ENCODE measurements at places on chromosomes 4 and X. TPM values are rescaled to one million over a fixed set of nuclear protein-coding genes. Genes with fewer than 3 reads are reported as not detected.

- no peak for DNase-seq
- no peaks in the 10 kb centered on the region for H3K27me3 ChIP-seq
- H3K27ac ChIP-seq: peak overlapping the region; percentile 58
- H3K4me3 ChIP-seq: no peak overlapping the region
- H3K36me3 ChIP-seq: peaks cover 17% of the 10 kb centered on the region
Measured at GRCh38 chr4:39970671-39971640, 6.8 kb downstream of the PDS5A start.

GRCh38 chr4:156749426-156750403, 221.9 kb downstream of the PDGFC start:
- no peak overlapping the region for H3K27ac ChIP-seq
- H3K27me3 ChIP-seq: no peaks in the 10 kb centered on the region
- H3K4me3 ChIP-seq: no peak overlapping the region
- DNase-seq: no peak
- H3K36me3 ChIP-seq: no peaks in the 10 kb centered on the region
- peaks cover 8% of the 10 kb centered on the region for H3K4me1 ChIP-seq

- no peak overlapping the region for H3K27ac ChIP-seq
- DNase-seq: no peak
- no peaks in the 10 kb centered on the region for H3K36me3 ChIP-seq
- peaks cover 1% of the 10 kb centered on the region for H3K4me1 ChIP-seq
- no peaks in the 10 kb centered on the region for H3K27me3 ChIP-seq
Measured at GRCh38 chr4:78634011-78634664, 82.6 kb downstream of the ANXA3 start.

DNA sequence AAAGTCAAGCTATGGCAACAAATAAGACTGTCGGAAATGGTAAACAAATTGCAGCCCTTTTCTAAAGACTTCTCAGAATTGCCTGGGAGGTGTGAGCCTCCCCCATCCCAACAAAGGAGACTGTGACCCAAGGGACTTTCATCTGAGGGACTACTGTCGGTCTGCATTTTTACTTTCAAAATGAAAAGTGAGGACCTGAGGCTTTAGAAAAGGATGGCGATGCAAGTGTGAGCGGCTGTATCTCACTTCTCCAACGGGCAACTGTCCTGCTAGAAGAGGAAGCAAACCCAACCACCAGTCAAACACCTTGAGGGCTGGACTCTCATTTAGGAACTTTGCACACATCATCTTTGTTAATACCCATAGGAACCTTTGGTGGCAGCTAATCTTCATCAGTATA, 62.6 kb upstream of the CLNK start:
- no peak overlapping the region for H3K27ac ChIP-seq
- no peak overlapping the region for H3K4me3 ChIP-seq
- no peaks in the 10 kb centered on the region for H3K4me1 ChIP-seq
- no peak for DNase-seq
- no peaks in the 10 kb centered on the region for H3K36me3 ChIP-seq

DNA sequence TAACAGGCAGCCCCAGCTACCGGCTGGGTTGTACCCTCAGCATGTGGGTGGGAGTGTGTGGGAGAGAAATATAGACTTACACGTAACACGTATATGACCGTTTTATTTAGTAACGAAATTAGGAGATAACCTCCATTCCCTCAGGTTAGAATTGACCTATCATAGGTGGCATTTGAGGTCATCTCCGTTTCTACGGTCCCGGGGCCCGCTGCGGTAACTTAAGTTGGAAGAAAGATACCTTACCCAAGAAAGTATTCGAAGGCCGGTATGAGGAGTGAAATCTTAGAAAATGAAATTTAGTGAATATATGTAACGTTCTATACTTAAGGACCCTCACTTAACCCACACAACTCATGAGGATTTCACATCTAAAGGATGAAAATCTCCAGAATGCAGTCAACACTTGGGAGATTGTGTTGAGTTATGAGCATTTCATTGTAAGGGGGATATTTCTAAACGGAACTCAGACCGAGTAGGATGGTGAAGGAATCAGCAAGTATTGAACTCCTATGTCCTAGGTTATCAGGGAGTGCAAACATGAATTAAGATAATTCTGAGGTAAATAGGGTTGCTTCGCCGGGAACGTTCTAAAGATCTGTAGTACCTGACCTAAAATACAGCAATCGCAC, 891 bp downstream of the CISD2 start:
- H3K4me3 ChIP-seq: peak overlapping the region; percentile 95
- peaks cover 25% of the 10 kb centered on the region for H3K36me3 ChIP-seq
- peaks cover 44% of the 10 kb centered on the region for H3K4me1 ChIP-seq

GRCh38 chr4:61406677-61407076, 206.6 kb downstream of the ADGRL3 start:
- no peak overlapping the region for H3K4me3 ChIP-seq
- DNase-seq: no peak
- H3K27ac ChIP-seq: no peak overlapping the region
- no peaks in the 10 kb centered on the region for H3K27me3 ChIP-seq
- peaks cover 2% of the 10 kb centered on the region for H3K36me3 ChIP-seq

DNA sequence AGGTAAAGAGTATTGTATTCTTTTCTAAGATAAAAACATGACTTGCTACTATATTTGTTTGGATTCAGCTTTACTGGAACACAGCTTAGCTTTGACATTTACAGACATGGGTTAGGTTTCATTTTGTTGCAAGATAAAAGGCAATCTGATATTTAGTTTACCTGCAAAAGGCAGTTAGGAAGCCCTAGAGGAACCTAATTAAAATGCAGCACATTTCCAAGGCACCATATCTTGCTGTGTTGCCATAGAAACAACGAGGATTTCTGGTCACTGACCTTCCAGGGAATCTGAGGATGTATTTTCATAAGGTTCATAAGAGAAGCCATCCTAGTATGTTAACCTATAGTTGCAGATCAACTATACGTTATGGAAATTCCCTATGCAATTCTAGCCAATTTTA, 116.0 kb downstream of the SNCA start:
- H3K27me3 ChIP-seq: no peaks in the 10 kb centered on the region
- H3K27ac ChIP-seq: no peak overlapping the region
- no peak for DNase-seq
- H3K36me3 ChIP-seq: peaks cover 7% of the 10 kb centered on the region
- H3K4me3 ChIP-seq: no peak overlapping the region
- H3K4me1 ChIP-seq: peaks cover 9% of the 10 kb centered on the region

MAGEA12 gene
- total RNA-seq: not detected

GRCh38 chr4:75058486-75058885, 125.6 kb downstream of the PARM1 start:
- H3K36me3 ChIP-seq: no peaks in the 10 kb centered on the region
- no peak for DNase-seq
- no peak overlapping the region for H3K27ac ChIP-seq

DNA sequence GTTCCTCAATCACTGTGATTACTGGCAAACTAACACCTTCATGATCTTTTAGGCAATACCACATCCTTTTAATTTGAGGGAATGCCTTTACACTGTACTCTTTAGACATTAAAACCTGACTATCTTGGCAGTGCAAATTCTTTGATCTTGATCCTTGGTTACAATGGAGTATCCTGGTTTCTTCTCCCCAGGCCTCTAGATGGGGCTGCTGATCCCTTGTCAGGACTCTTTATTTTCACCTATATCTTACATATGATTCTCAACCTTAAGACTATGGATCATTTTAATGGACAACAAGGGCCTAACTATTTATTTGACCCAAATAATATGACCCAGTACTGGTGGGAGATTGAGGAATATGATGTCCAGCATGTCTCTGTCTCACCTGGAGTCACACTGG, 1005.5 kb upstream of the INTU start:
- no peaks in the 10 kb centered on the region for H3K4me1 ChIP-seq
- no peak overlapping the region for H3K4me3 ChIP-seq
- DNase-seq: no peak

DNA sequence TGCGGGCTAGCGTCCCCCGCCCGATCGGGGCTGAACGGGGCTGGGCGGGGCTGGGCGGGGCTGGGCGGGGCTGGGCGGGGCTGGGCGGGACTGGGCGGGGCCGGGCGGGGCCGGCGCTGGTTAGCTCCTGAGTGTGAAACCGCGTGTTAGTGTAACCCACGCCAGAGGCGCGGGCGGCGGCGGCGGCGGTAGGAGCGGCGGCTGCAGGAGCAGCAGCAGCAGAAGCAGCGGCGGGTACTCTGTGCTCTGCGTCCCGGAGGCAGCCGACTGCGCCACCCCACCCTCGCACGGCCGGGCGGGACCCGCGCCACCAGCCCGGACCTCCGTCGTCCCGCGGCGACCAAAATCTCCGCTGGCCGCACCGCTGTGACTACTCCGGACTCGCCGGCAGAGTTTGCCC, 128.1 kb downstream of the LAS1L start:
- no peak overlapping the region for H3K27ac ChIP-seq
- H3K4me1 ChIP-seq: no peaks in the 10 kb centered on the region
- H3K36me3 ChIP-seq: peaks cover 15% of the 10 kb centered on the region
- H3K27me3 ChIP-seq: no peaks in the 10 kb centered on the region

GIMD1 gene
- not detected for total RNA-seq

ARAP2 gene
- 0.93 TPM for total RNA-seq

GRCh38 chrX:45619290-45619689, 418.6 kb upstream of the DIPK2B start:
- H3K4me3 ChIP-seq: no peak overlapping the region
- H3K27ac ChIP-seq: no peak overlapping the region

NCBP2L gene
- not detected for total RNA-seq

MAGEA8 gene
- total RNA-seq: not detected

RADX gene
- total RNA-seq: 17.4 TPM

- H3K36me3 ChIP-seq: no peaks in the 10 kb centered on the region
- H3K27ac ChIP-seq: no peak overlapping the region
- no peak for DNase-seq
- H3K4me3 ChIP-seq: no peak overlapping the region
Measured at GRCh38 chr4:179145746-179146525, 1703.7 kb upstream of the AGA start.

FAAH2 gene
- total RNA-seq: 0.52 TPM

DNA sequence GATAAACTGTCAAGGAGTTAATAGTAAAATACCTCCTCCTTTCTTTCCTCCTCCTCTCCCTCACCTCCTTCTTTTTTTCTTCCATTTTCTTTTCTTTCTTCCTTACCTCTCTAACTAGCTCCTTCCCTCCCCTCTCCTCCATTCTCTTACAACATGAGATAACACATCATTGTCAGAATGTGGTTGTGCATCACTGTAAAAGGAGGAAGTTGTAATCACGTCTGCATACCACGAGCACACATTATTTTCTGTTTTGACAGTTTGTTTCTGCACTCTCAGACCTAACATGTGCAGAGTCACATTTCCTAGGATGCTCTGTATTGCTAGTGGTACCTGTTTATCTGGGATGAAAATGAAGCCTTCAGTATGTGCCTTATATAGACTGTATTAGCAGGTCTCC, 9.1 kb downstream of the SLIT2 start:
- H3K4me3 ChIP-seq: no peak overlapping the region
- no peak for DNase-seq
- H3K27me3 ChIP-seq: peaks cover 15% of the 10 kb centered on the region
- no peak overlapping the region for H3K27ac ChIP-seq

- H3K4me3 ChIP-seq: no peak overlapping the region
- H3K4me1 ChIP-seq: peaks cover 5% of the 10 kb centered on the region
- DNase-seq: no peak
- no peak overlapping the region for H3K27ac ChIP-seq
- H3K36me3 ChIP-seq: no peaks in the 10 kb centered on the region
Measured at GRCh38 chr4:10589799-10590198, 94.8 kb downstream of the CLNK start.

DNA sequence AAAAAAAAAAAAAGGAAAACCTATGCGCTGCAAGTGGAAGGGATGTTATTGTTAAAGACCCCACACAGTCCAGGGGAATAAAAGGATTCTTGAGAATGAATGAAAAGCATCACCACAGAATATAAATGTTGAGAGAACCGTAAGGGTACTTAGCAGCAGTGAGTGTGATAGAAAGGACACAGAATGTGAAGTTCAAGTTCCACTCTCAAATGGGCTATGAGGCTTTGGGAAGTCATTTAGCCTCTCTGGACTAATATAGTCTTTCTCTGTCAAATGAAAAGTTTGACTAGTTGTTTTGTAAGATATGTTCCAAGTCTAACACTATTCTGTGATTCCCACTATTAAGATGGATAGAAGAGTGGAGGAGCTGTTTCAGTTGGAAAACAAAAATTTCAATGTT, 35.8 kb upstream of the MAML3 start:
- no peaks in the 10 kb centered on the region for H3K27me3 ChIP-seq
- no peak overlapping the region for H3K4me3 ChIP-seq
- H3K36me3 ChIP-seq: no peaks in the 10 kb centered on the region
- no peaks in the 10 kb centered on the region for H3K4me1 ChIP-seq
- no peak for DNase-seq

LUZP4 gene
- not detected for total RNA-seq

CNGA1 gene
- total RNA-seq: not detected

GRCh38 chr4:108881190-108881589, 118.3 kb upstream of the ETNPPL start:
- peaks cover 2% of the 10 kb centered on the region for H3K36me3 ChIP-seq
- no peak overlapping the region for H3K4me3 ChIP-seq
- H3K4me1 ChIP-seq: peaks cover 68% of the 10 kb centered on the region

- no peaks in the 10 kb centered on the region for H3K27me3 ChIP-seq
- H3K4me1 ChIP-seq: peaks cover 79% of the 10 kb centered on the region
- peak overlapping the region; percentile 10 for H3K27ac ChIP-seq
Measured at GRCh38 chrX:10615931-10616774, 4.2 kb downstream of the MID1 start.

DNA sequence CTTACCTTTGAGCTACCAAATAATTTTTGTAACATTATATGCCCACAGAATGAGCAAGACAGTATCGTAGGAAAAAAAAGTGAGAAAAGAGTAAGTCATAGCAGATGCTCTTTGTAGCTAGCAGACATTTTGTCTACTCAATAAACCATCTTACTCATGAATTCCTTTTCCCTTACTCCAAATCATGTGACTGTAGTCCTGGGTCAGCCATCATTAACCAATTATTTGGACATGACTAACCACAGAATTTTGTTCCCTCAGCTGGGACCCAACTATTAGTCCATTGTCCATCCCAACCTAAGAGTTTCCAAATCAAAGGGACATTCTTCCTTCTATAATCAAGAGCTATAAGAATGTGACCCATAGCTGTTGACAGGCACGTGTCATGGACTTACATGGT, 11.4 kb downstream of the UBE2D3 start:
- peaks cover 11% of the 10 kb centered on the region for H3K36me3 ChIP-seq
- no peak overlapping the region for H3K27ac ChIP-seq
- H3K4me1 ChIP-seq: peaks cover 69% of the 10 kb centered on the region
- no peaks in the 10 kb centered on the region for H3K27me3 ChIP-seq
- H3K4me3 ChIP-seq: no peak overlapping the region

Data from neural crest cell (in vitro differentiated cells).